Stimulated activated CD4-positive, alpha-beta T cell treated with anti-CD3 and anti-CD28 coated beads, Interleukin-1b, Interleukin-23, amount 100 ng/mL, for 4 hours (primary cell): ENCODE measurements at places on chromosomes 13 and 19.

- no peak for DNase-seq
Measured at GRCh38 chr13:22055259-22055658, 384.4 kb downstream of the FGF9 start.

DNA sequence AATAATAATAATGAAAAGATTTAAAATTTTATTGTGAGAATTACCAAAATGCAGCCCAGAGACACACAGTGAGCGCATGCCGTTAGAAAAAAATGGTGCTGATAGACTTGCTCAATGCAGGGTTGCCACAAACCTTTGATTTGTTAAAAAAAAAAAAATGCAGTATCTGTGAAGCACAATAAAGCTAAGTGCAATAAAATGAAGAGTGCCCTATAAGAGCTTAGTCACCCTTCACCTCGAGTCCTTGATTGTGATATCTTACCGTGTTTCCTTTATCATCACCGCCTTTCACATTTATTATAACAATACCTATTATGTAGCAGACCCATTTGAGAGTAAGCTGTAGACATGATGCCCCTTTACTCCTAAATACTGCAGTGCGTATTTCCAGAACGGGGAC is 83.2 kb downstream of the SLC6A16 start:
- no peak for DNase-seq

DNA sequence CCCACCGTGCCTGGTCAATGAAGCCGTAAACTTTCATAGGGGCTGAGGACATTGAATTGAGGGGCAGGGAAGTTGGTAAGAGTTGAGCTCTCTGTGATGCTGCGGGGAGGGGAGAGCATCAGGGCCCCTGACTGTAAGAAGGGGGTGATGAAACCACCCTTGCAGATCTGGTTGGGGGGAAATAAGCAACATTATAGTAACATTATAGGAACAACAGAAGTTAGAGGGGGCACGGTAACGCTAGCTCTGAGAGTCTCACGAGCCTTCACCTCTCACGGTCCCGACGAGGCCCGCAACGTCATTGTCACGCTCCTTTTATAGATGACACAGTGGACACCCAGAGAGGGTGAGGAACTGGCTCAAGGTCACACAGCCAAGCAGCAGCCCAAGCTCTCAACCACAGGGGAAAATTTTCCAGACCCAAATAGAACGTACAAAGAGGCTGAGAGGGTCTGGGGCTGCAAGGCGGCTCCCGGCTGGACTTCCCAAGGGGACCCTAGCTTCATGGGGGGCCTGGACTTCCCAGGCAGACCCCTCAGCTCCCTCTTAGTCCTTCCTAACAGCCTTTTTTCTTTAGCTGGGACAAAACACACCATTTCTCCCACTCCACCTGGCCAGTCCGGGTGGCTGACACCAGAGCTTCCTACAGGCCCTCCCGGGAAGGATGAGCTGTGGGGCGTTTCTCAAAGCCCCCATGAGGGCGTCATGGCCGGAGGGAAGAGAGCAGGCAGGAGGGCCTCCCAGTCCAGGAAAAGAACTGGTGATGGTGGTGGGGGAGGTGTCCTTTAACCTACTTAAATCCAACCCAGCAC is 4.1 kb downstream of the TLE5 start:
- DNase-seq = no peak

GRCh38 chr19:5966215-5966614 is 11.7 kb downstream of the RANBP3 start:
- no peak for DNase-seq

- no peak for DNase-seq
Measured at GRCh38 chr13:41835871-41836270, 125.0 kb downstream of the VWA8 start.

- DNase-seq = no peak
Measured at GRCh38 chr13:25795277-25795676, 256.5 kb downstream of the SHISA2 start.

DNA sequence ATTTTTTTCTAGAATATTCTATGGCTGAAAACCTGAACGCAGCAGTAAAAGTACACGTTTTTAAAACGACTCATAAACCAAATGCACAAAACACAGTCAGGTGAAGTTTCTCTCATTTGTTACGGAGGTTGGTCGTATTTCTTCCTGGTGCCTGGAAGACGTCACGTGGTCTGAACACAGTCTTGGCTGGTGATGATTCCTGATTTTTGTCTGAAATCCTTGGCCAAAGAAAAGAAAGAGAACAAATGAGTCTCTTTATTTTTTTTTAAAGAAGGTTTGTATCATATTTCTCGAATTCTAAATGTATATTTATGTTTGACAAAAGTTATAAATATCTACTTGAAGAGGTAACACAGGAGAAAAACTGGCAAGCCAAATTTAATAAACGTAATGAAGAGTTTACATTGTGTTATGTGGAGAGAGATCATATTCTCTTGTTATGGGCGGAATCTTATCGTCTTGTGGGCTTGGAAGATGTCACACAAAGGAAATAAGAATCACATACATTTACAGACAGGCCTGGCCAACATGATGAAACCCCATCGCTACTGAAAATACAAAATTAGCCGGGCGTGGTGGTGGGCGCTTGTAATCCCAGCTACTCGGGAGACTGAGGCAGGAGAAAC is 10.0 kb upstream of the PNMA8A start:
- no peak for DNase-seq

DNA sequence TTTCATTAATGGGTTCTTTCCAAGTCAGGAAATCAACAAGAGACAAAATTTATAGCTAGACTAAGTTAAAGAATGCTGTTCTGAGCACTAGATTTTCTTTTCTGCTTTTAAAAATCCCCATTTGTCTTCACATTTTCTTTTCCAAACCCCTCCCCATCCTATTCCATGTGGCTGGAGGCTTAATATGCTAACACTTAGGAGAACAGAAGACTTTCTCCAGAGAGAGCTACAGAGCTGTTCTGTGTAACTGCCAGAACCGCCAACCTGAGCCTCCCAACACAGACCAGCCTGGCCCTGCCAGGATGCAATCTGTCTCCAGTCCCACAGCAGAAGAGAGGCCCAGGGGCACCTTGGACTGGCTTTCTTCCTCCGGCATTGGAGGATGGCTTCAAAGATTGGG is 264.1 kb downstream of the NDFIP2 start:
- DNase-seq = no peak

DNA sequence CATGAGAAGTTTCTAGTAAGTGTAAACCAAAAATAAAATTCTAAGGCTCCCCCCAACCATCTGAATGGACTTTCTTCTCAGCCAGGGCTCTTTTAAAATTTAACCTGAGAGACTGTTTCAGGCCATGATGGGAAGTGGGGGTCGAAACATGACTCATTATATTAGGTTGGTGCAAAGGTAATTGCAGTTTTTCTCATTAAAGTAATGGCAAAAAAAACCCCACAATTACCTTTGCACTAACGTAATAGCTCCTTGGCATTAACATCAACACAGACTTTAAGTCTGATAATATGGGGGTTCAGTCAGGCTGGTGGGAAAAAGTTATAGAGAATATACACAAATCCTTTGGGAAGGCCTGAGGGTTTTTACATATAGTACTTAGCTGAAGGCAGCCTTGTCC is 9.4 kb upstream of the SPART start:
- no peak for DNase-seq

- no peak for DNase-seq
Measured at GRCh38 chr13:81771951-81772350, 1431.0 kb upstream of the SPRY2 start.

DNA sequence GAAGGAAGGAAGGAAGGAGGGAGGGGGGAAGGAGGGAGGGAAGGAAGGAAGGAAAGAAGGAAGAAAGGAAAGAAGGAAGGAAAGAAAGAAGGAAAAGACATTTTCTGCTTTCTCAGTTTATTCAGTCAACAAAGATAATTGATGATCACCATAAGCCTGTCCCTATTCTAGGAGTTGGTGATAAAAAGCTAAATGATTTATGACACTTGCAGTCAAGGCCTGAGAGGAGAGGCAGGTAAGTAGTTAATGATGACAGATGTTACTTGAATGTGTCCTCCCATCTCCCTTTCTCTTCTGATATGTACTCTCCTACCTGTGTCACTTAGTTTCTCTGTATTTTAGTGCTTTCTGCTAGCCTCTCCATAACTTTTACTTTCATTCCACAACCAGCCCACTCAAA is 141.3 kb downstream of the SLITRK6 start:
- no peak for DNase-seq

- peak; percentile 7 for DNase-seq
Measured at GRCh38 chr19:29576761-29577648, 29.1 kb upstream of the POP4 start.

GRCh38 chr13:73602295-73602694 is 531.9 kb downstream of the KLF12 start:
- DNase-seq = no peak

- no peak for DNase-seq
Measured at GRCh38 chr19:39544911-39545310, 5.0 kb upstream of the EID2 start.

DNA sequence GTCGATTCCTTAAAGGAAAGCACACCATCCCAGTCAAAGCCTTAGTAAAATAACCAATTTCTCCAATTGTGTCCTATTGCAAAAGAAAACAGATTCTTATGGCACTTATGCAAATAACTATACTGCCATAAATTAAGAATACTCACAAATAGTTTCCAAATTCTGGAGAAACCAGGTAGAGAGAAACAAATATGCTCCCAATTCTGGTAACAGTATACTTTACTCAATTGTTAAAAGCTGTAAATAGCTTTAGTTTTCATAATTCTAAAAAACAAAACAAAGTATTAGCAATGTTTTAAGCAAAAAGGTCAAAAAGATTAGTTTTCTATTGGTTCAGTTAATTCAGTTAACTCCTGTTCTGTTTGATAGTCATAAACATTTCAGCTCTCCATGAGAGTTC is 18.2 kb upstream of the UBAC2 start:
- no peak for DNase-seq

GRCh38 chr13:93118081-93118615 is 108.5 kb upstream of the GPC6 start:
- DNase-seq = no peak

DNA sequence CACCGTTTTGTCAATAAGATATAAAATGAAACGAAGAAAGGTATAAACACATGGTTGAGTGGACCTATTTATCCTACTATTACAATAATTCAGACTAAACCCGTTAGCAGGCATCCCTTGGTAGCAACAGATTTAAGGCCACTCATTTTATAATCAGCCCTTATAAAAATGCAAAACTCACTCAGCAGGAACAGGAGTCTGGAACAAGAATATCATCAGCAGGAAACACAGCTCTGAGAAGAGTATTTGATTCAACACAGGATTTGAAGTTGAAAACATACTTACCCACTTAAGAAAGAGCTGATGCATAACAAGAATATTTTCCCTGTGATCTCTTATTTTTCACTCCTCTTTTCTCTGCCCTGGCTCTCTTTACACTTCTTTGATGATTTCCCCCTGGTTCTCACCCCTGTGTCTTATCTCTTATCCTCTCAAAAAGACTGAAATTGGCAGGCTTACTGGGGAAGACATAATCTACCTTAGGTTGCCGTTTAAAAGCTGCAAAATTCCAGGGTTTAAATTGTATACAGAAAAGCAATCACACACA is 1722.7 kb downstream of the SLITRK5 start:
- DNase-seq = no peak

- DNase-seq = no peak
Measured at GRCh38 chr13:109764045-109764444, 22.3 kb downstream of the IRS2 start.

GRCh38 chr19:32038021-32038920 is 307.1 kb upstream of the ZNF507 start:
- DNase-seq = no peak

DNA sequence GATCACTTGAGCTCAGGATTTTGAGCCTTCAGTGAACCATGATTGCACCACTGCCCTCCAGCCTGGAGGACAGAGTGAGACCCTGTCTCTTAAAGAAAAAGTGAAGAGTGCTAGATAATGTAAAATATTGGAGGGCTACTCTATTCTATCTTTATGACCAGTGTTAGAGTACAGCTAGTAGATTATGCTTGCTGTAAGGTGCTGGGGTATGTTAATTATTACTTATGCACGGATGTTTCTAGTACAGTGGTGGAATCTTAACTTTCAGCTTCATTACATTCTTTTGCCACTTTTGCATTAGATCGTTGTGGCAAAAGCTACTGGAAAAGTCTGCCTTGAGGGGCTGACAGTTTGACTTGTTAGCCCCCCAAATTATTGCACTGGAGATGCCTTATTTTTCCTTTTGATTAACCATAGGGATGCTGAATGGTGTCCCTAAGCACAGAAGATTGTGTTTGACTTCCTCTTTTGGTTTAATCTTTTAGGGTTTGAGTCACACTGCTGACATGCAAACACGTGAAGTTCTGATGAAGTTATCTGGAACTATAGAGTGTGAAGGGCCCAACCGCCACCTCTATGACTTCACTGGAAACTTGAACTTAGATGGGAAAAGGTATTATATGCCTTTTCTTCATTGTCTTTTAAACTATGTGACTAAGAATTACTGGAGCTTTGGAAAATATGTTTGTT is 169.8 kb downstream of the ATP8A2 start:
- DNase-seq = no peak

DNA sequence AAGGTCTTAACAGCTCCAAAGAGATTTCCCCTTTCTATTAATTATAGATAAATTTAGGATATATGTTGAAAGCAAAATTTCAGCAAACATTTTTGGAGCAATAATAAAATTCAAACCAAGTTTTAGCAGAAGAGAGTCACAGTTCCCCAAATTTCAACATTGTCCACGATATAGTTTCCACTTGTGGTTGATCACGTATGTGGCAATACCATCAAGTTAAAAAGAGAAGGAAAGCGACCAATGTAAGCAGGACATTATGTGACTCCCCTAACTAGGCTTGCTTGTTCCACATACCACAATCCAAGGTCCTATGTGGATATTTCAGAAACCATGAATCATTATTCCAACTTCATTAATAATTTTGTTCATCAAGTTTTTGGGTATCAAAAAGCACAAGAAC is 52.8 kb downstream of the ELF1 start:
- DNase-seq = no peak

DNA sequence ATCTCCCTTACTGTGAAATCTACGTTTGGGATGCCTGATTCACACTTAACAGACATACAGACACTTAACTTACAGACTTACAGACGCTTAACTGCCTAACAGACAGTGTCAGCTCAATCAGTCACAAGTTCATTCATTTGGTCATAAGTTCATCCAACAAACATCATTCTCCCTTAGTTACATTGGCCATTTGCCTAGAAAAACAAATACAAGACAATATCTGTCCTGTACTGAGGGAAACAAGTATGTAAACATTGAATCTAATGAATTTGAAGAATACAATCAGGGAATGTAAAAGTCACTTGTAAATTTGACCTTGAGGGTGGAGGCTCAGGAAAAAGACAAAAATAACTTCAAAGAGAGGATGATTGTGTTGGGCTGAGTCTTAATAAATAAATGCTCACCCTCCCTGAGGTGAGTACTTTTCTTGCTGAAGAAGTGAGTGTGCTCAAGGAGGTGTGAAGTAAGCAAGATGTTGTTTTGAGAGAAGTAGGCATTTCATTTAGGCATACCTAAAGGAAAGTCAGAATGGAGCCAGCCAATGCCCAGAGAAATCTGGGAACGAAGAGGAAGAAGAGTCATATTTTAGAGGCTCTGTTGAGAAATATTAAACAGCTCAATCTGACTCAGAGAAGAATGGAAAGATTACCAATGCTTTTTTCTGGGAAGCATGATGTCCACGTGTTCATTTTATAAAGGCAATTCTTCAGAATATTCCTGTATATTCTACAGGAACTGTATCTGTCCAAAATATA is 958.4 kb upstream of the SLC10A2 start:
- no peak for DNase-seq
